Left ventricle myocardium inferior (tissue), 1 donor: ENCODE measurements at places on chromosomes 7 and 10. TPM values are rescaled to one million over a fixed set of nuclear protein-coding genes. Genes with fewer than 3 reads are reported as not detected.
A peak's percentile ranks its signal among the peaks of the same experiment; 100 is the strongest.

DNA sequence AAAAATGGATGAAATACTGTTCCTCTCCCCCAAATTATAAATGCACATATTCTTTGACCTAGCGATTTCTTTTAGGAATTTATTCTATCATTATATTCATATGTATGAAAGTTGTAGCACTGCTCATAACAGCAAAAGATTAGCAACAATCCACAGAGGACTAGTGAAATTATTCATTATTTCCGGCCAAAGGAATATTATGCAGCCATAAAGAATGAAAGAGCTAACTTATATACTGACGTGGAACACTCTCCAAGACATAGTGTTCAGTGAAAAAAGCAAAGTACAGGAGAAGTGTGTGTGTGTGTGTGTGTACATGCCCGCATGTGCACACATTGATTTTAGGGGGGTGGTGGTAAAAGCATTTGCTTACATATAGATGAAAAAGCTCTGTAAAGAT is 23.3 kb downstream of the MMS19 start:
- no peaks in the 10 kb centered on the region for H3K27me3 ChIP-seq
- peaks cover 18% of the 10 kb centered on the region for H3K4me1 ChIP-seq
- no peak overlapping the region for H3K4me3 ChIP-seq
- DNase-seq, result no peak
- H3K36me3 ChIP-seq, result peaks cover 98% of the 10 kb centered on the region
- H3K27ac ChIP-seq, result no peak overlapping the region

DNA sequence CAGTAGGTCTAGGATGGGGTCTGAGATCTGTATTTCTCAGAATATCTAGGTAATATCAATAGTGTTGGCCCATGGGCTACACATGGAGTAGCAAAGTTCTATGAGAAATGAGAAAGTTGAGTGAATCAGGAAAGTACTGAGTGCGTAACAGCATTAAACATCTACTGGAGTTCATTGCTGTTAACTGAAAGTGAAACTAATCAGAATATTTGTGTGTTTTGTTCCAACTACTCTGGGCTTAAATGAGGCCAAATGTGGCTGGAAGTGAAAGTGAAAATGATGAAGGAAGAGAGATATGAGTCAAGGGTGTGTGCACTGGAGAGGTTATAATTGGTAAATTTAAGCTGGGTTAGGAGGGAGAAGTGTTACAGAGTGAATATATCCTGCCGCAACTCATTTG is 46.5 kb downstream of the TMEM106B start:
- no peaks in the 10 kb centered on the region for H3K27me3 ChIP-seq
- H3K4me1 ChIP-seq, result no peaks in the 10 kb centered on the region
- DNase-seq, result no peak
- peak overlapping the region; percentile 34 for H3K4me3 ChIP-seq
- H3K36me3 ChIP-seq, result no peaks in the 10 kb centered on the region
- H3K27ac ChIP-seq, result no peak overlapping the region

DNA sequence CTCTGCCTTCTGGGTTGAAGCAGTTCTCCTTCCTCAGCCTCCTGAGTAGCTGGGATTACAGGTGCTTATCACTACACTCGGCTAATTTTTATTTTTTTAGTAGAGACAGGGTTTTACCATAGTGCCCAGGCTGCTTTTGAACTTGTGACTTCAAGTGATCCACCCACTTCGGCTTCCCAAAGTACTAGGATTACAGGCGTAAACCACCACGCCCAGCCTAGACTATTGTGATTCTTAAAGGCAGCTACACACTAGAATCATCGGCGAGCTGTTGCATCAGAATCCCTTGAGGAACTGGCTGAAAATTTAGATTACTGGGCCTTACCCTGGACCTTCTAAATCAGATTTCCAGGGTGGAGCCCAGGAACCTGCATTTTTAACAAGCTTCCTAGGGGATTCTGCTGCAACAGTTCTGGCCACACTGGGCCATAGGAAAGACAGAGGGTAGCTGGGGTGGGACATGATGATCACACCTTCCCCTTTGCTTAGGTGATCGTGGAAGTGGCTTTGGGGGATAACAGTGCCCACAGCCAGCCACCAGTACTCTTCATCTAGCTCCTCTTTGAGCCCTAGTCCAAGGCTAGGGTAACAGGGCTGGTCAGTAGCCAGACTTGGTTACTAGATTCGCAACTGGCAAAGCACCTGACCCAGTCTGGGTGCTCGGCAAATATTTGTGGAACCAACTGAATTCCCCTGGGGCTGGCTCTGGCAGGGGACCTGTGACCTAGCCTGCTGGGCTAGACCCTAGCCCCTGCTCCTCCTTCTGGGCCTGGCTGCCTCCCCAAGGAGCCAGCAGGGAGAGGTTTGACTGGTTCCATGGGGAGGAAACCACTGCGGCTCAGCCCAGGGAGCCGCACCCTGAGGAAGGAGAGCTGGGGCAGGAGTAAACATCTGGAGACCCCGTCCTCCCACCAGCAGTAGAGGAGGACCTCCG is 67.1 kb upstream of the DUSP5 start:
- H3K4me1 ChIP-seq, result peaks cover 15% of the 10 kb centered on the region
- H3K27me3 ChIP-seq, result no peaks in the 10 kb centered on the region
- H3K27ac ChIP-seq, result no peak overlapping the region
- no peak for DNase-seq
- H3K4me3 ChIP-seq, result no peak overlapping the region
- no peaks in the 10 kb centered on the region for H3K36me3 ChIP-seq

- peaks cover 30% of the 10 kb centered on the region for H3K4me1 ChIP-seq
- DNase-seq, result no peak
- H3K4me3 ChIP-seq, result no peak overlapping the region
- H3K36me3 ChIP-seq, result no peaks in the 10 kb centered on the region
- H3K27ac ChIP-seq, result no peak overlapping the region
- H3K27me3 ChIP-seq, result no peaks in the 10 kb centered on the region
Observed at GRCh38 chr10:48587101-48587500, 17.8 kb downstream of the ARHGAP22 start.

DNA sequence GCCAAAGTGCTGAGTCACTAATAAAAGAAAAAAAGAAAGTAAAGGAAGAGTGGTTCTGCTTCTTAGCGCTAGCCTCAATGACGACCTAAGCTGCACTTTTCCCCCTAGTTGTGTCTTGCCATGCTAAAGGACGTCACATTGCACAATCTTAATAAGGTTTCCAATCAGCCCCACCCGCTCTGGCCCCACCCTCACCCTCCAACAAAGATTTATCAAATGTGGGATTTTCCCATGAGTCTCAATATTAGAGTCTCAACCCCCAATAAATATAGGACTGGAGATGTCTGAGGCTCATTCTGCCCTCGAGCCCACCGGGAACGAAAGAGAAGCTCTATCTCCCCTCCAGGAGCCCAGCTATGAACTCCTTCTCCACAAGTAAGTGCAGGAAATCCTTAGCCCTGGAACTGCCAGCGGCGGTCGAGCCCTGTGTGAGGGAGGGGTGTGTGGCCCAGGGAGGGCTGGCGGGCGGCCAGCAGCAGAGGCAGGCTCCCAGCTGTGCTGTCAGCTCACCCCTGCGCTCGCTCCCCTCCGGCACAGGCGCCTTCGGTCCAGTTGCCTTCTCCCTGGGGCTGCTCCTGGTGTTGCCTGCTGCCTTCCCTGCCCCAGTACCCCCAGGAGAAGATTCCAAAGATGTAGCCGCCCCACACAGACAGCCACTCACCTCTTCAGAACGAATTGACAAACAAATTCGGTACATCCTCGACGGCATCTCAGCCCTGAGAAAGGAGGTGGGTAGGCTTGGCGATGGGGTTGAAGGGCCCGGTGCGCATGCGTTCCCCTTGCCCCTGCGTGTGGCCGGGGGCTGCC is at the start of gene IL6:
TSS of gene IL6 (plus strand) at position 294 of the 807 bp plus-strand sequence. CDS start at position 357, 63 bp downstream.
- H3K4me1 ChIP-seq, result peaks cover 63% of the 10 kb centered on the region
- no peaks in the 10 kb centered on the region for H3K36me3 ChIP-seq
- peak within 1 kb of the TSS; percentile 60 for H3K4me3 ChIP-seq

Gene GSAP
- 7.2 TPM for total RNA-seq

Gene OR6B1
- total RNA-seq, result not detected

Gene ARMC3
- not detected for total RNA-seq
